ENCODE measurements at places on chromosomes 12 and 14.

GRCh38 chr12:127656266-127656665, 610.7 kb upstream of the TMEM132C start:
- no peak for DNase-seq

DNA sequence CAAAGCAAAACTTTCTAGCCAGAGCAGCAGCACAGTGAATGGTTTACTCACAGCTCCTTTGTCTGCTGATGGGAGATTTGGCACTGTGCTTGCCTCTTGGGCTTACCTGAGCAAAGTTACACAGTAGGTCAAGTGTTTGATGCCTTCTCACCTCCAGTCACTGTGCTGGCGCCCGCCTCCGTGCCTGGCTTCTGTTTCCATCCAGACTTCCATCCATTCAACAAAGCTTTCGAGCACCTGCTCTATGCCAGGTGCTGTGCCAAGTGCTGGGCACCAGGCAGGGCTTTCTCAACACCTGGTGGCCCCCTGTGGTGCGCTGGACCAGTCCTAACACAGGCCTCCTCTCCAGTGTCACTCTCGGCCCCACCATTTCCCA, 199.2 kb upstream of the EEA1 start:
- DNase-seq = peak; percentile 75

DNA sequence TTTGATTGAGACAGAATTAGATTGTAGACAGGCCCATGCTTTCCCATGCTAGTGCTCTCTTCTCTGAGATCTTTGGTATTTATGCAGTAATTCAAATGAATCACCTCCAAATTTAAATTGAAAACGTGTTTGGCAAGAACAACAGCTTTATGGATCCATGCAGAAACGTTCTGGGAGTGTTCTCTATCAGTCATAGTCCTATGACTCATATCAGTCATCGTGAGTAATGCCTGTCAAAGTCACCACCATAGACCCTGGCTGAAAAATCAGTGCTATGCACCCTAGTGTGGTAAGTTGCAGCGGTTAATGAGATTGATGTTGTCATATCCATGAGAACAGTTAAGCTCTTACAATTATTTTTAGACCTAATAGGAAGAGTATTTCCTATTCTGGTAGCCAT, 90.1 kb upstream of the FOXG1 start:
- DNase-seq = no peak

DNA sequence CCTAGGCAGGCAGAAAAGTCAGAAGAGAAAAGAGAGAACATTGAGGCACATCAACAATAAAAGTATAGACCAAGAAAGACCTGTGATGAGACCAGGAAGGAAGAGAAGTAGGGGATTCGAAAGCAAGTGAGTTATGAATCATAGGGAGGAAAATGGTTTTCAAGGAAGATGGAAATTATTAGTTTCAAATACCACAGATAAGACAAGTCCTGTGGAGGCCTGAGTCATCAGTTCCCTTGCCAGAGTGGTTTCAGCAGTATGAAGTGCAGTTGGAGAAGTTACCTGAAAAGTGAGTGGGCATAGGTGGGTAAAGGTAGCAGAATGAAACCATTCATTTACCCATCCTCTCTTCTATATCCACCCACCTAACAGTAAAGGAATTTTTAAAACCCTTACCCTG, 25.2 kb upstream of the TSPAN8 start:
- no peak for DNase-seq

- DNase-seq = no peak
Observed at GRCh38 chr12:59999291-59999690, 403.5 kb downstream of the SLC16A7 start.

- no peak for DNase-seq
Observed at GRCh38 chr12:27003421-27004381, 10.5 kb downstream of the TM7SF3 start.

GRCh38 chr12:10293570-10294227, 14.0 kb upstream of the KLRD1 start:
- DNase-seq = no peak

DNA sequence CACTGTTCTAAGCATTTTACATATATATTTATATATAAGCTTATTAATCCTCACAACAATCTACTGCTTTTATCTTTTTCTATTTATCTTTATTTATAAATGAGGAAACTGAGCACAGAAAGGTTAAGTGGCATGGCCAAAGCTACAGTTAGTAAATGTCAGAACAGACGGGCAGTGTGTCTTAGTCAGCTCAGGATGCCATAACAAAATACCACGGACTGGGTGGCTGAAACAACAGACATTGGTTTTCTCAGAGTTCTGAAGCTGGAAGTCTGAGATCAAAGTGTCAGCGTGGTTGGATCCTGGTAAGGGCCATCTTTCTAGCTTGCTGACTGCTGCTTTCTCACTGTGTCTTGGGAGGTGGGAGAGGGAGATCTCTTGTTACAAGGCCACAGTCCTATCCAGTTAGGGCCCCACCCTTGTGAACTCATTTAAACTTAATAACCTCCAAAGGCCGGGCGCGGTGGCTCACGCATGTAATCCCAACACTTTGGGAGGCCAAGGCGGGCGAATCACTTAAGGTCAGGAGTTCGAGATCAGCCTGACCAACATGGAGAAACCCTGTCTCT, 19.8 kb downstream of the RPGRIP1 start:
- DNase-seq = no peak

- no peak for DNase-seq
Observed at GRCh38 chr12:3320881-3321509, 170.0 kb upstream of the PRMT8 start.

DNA sequence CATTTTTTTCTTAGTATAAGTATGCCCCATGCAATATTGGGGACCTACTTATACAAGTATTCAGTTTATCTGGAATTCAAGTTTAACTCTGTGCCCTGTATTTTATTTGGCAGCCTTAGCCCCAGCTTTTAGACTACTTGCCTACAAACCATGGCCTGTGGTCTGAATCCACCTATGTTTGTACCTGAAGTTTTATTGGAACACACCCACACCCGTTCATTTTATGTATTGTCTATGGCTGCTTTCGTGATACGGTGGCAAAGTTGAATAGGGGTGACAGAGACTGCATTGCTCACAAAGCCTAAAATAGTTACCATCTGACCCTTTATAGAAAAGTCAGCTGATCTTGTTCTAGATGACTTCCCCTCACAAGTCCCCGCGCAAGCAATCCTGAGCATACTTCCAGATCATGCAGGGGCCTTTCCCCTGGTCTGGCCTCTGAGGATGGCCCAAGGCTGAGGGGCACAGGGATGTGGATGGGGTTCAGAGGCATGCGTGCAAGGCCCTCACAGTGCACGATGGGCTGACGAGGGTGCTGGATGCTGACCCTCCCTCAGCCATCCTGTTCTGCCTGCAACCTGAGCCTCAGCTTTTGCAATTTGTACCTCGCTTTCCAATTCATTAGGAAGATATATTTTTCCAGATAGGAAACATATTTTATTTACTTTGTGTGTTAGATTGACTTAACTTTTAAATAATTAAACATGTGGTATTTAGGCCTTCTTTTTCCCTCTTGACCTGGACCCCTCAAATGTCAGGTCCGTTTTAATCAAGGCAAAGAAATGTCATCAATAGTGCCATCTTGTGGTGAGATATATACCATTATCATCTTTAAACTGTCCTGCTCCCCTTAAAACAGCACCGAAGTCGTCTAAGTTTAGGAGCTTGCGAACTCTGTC, 527.3 kb upstream of the CCDC196 start:
- no peak for DNase-seq

DNA sequence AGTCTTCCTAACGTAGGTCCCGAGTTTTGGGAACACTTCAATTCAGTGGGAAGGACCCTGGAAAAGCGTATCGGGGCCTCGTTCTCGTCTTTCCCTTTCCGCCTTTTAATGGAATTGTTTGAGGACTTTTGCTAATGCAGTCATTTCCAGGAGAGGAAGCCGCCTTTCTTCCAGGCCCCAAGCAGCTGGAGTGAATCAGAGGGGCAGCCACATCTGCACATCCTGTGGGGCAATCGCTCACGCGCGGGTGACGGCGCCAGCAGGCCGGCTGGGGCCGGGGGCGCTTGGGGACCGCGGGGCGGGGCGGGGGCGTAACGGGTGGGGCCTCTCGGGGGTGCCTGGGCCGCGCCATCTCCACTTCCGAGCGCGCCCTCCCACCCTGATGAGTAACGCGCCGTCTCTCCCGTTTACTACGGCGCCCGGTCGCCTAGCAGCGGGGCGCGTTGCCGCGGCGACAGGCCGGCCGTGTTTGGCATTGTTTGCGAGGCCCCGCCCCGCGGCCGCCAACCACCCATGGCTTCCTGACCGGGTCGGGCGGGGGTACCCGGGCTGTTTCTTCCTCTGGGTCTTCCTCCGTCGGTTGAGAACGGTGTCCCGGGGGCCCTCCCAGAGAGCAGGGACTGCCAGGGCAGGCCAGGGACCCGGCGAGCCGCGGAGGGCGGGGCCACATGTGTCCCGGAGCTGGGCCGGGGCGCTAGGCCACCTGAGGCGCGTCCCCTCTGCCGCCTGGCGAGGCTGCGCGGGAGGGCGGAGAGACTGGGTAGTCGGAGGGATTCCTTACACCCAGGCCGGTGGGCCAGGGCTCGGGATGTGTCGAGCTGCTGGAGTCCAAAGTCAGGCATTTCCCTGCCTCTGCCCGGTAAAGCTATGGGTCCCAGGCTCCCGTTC, 2.3 kb downstream of the GSG1 start:
- peak; percentile 96 for DNase-seq

DNA sequence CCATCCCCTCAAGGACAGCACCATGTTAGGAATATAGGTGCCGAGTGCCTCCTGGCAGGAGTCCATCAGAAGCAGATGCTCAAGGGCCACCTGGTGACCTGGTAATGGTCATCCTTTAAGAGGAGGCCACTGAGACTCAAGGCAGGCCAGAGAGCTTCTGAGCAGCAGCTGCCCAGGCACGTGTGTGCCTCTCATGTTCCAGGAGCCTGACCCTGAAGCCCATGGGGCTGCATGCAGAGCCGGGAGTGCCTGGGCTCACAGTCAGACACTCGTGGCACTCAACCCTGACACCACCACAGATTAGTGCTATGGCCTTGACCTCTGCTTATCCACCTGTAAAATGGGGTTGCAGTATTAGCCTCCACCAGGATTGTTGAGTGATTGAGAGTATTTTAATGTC, 45.6 kb downstream of the C14orf132 start:
- no peak for DNase-seq

DNA sequence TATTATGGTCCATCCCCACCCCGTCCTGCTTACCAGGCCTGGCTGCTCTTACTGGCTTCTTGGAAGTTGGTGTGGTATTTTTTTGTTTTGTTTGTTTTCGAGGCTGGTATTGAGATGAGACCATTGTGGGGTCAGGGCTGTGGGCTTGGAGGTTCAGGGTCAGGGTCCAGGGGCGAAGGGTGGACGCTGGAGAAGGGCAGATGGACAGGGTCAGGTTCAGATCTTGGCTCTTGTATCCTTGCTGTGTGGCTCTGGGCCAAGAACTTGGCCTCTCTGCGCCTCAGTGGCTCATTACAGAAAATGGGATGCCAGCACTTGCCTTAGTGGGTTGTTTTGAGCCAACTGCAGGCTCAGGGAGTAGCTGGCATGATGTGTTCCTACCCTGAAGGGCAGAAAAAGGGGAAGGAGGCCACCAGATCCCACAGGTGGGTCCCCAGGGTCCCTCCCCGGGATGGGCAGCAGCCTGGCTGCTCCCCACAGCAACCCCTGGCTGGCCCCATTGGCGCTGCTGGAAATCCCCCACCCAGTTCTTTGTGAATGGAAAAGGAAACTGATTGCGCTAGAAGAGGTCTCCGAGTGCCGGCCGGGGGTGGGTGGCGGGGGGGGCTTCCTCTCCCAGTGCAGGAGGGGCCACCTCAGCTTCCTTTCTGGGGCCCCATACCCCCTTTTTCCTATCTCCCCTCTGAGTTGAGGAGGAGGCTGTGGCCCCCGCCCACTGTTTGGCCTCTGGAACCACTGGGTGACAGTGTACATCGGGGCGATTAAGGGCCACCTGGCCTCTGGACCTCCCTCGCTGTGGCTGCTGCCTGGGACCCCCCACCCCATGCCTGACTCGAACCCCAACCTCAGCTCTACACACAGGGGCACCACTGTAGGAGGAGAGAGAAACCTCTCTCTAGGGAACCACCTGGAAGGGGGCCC, 25.0 kb downstream of the SH2B3 start:
- DNase-seq = no peak

DNA sequence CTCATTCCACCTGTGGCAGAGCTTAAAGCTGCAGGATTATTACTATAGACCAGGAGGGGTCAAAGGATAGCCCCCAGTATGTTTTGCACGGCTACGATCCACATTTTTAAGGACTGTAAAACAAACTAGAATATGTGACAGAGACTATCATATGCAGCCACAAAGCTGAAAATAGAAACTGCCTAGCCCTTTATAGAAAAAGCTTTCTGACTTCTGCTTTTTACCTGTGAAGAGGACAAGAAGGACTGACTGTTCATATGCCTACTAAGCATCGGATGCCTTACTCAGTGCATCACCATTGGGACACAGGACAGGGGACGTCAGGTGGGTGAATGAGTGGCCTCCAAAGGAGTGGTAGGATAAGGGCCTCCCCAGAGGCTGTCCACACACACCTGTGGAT, 29.8 kb downstream of the SPTB start:
- DNase-seq = no peak

- DNase-seq = no peak
Observed at GRCh38 chr14:23517650-23518326, 33.8 kb downstream of the ZFHX2 start.

DNA sequence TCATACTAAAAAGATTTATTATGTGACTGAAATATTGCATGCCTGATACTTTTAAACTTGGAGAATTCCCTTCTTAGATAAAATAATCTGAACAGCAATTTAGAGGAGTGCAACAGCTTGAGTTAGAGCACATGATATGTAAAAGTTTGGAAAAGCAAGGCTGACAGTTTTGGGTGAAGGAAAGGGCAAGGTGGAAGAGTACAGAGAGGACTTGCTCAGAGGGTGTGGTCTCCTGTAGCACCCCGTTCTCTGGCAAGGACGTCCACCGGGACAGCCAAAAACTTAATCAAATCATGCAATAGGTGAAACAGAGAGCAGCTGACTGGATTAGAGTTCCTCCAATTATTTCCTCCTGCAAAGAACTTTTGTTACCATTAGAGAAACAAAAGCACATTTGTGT, 65.2 kb upstream of the PDZRN4 start:
- DNase-seq = no peak

GRCh38 chr12:15634010-15634683, 155.0 kb downstream of the EPS8 start:
- no peak for DNase-seq

DNA sequence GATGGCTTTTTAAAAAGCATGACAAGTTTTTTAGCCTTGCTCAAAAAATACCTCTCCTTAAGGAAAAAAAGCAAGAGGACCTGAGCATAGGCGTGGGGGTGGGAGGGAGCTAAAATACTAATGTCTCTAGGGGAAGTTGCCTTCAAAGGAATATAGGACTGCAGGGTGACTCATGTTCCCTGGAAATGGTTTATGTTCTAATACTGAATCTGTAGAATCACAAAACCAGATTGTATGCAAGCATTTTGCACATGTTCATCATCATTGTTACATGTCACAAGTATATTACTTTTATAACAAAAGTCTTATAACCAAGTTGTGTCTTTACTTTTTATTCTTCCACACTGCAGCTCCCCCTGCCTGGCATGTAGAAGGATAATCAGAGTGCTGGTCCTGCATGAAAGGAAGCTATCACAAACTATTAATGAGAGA, 36.6 kb downstream of the GPR135 start:
- no peak for DNase-seq

- no peak for DNase-seq
Observed at GRCh38 chr14:99509871-99510555, 28.8 kb downstream of the CCNK start.
